ENCODE measurements at places on chromosomes 3 and 15.

DNA sequence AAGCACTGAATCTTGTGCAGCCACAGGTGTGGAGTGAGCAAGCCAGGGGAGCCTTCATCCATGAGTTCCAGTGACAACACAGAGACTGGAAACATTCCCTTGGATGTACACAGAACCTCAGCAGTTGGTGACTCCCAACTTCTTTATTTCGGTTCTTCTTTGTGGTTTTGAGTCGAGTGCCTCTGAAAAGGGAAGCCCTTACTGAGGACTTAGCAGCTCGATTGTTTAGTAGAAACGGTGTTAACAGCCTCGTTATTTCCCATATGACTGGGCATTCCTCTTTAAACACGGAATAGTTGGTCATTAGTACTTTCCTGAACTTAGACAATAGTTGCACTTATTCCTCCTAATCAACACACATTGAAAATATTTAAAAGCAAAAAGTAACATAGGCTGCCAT lies 7.7 kb downstream of the SLCO3A1 start:
- no peak for DNase-seq

DNA sequence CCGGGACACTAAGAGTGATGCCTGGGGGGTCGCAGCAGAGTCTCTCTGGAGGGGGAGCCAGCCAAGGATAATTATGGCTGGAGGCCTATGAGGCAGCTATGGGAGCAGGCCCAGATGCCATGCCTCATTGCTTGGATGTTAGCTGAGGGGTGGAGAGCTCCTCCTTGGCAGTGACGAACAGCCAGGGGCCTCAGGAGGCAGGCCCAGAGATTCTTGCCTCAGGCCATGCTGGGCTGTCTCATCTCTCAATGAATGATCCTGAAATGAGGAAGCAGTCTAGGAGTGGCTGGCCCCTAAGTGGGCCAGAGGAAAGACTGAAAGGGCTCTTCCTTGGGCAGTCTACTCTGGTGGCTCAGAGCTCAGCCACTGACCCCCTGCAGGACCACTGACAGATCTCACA lies 21.3 kb downstream of the KIF9 start:
- no peak for DNase-seq

GRCh38 chr15:100256970-100257650 lies 84.7 kb downstream of the ADAMTS17 start:
- no peak for DNase-seq

- DNase-seq, result no peak
Measured at GRCh38 chr3:174440253-174440701, 418.9 kb upstream of the NAALADL2 start.

DNA sequence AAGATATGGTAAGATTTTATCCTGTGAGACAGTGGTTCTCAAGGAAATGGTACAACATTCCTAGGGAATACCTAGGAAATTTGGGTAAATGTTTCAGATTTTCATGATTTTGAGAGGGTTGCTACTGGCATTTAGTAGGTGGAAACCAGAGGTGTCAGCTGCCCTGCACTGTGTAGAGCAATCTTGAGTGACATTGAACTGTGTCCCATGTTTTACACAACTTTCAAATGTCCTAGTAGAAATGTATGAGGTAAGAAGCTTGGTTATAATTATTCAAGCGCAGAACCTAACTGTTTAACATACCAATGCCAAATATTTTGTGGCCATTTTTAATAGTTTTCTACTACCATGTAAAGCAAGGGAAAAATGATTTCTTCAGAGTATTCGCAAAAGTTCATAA lies 120.4 kb downstream of the GADL1 start:
- DNase-seq, result no peak

GRCh38 chr3:130379274-130379673 lies 33.8 kb downstream of the COL6A5 start:
- DNase-seq, result no peak

DNA sequence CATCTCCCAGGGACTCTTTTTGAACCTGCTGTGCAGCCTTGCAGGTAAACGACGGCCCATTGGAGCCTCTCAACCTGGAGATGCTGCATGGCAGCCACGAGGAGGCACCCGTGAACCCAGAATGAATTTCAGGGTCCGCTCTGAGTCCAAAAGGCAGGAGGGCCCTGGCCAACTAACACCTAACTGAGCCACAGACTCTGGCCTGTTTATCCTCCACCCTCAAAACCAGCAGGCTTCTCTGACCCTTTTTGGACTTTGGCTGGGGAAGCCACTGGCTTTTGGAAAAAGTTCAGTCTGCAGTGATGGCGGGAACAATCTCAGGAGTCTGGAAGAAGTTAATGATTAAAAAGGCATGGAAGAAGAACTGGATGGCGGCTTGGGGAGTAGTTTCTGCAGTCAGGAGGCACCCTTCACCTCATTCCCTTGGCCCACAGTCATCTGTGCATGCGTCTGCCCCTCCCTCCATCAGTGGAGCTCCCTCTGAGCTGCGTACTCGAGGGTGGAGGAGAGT lies 4.1 kb downstream of the PXYLP1 start:
- no peak for DNase-seq

GRCh38 chr15:47407692-47408091 lies 309.6 kb upstream of the SEMA6D start:
- DNase-seq, result no peak

DNA sequence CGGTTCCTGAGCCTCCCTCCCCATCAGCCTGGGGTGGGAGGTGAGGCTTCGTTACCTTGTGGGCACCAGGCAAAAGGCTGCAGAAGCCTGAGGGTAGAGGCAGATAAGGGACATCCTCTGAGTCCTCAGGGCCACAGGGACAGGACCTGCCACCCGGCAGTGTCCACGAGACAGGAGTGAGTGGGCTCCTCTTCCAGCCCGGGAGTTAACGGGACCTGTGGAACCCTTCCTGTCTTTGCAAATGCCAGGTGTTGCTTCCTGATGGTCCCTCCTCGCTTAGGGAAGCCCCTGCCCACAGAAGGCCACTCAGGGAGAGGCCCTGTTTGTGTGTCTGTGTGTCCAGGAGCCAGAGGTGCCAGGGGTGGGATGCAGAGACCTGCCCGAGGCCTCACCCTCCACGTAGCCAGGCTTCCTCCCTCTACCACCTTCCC lies 111.1 kb upstream of the ALDH1A3 start:
- no peak for DNase-seq

DNA sequence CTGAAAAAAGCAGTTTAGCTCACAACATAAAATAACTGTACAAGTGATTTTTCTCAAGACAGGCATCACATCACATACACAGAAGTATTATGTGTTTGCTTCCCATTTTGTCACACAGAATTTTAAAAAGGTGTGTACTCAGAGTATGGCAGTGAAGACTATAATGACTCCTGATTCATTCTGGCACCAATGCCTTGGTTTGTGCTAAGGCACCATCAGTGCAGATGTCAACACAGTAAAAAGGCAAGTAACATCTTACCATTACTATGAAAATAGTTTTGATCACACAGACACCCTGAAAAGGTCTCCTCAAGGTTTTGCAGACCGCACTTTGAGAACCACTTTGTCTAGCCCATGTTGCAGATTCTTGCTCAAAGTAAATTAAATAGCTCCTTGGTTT lies 191.6 kb downstream of the KLHL25 start:
- DNase-seq, result no peak

DNA sequence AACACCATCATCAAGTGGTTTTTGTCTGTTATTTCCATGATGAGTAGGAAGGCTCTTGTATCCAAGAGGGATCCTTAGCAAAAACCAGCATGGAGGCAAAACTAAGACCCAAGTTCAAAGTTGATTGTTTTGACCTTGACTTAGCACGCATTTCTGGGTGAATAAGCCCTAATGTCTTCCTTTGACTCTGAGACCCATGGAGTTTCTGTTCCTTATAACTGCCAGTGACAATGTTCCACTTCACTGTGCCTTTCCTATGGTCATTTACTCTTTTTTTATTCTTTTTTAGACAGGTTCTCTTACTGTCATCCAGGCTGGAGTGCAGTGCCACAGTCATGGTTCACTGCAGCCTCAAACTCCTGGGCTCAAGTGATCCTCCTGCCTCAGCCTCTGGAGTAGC lies 118.2 kb upstream of the MRPL3 start:
- no peak for DNase-seq

GRCh38 chr3:43649365-43649968 lies 27.7 kb upstream of the ANO10 start:
- no peak for DNase-seq

GRCh38 chr15:90376789-90377188 lies 11.3 kb upstream of the IQGAP1 start:
- DNase-seq, result no peak

DNA sequence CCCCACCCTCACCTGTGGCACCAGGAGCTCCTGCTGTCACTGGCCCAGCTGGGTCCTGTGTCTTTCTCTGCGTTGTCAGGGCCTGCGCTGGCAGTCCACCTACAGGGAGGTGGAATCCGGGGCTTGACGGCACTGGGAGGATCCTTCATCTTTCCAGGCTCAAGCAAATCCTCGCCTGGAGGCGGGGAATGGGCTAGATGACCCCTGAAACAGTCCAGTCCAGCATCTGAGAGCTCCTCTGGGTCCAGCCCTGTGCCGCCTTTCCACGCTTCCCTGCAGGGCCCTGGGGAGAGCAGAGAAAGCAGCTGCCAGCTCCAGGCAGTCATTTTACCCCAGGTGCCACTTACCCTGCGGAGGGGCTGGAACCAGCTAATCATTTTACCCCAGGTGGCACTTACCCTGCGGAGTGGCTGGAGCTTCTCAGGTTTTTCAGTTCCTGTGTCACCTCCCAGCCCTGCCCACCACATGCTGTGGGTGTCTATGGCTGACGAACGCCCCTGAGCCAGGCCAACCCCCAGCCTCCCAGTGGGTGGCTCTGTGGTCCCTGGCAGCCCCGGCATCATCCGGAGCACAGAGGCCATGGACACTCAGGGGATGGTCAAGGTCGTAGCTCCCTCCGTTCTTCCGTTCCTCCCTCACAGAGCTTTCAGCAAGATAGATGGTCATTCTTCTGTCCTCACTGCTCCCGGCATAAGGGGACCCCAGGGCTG lies 17.9 kb upstream of the ADIPOQ start:
- DNase-seq, result no peak

DNA sequence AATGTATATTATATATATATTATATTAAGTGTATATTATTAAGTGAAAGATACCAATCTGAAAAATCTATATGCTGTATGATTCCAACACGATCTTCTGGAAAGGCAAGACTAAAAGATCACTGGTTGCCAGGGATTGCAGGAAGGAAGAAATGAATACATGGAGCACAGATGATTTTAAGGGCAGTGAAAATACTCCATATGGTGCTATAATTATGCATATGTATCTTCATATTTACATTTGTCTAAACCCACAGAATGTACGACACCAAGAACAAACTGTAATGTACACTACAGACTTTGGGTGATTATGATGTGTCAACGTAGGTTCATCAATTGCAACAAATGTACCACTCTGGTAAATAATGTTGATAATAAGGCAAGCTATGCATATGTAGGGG lies 194.7 kb upstream of the MME start:
- DNase-seq, result no peak

GRCh38 chr15:70712271-70712670 lies 51.1 kb downstream of the UACA start:
- DNase-seq, result no peak

- no peak for DNase-seq
Measured at GRCh38 chr15:57388464-57388863, 12.2 kb downstream of the CGNL1 start.

GRCh38 chr15:57018151-57018550 lies 99.7 kb downstream of the TCF12 start:
- DNase-seq, result no peak

DNA sequence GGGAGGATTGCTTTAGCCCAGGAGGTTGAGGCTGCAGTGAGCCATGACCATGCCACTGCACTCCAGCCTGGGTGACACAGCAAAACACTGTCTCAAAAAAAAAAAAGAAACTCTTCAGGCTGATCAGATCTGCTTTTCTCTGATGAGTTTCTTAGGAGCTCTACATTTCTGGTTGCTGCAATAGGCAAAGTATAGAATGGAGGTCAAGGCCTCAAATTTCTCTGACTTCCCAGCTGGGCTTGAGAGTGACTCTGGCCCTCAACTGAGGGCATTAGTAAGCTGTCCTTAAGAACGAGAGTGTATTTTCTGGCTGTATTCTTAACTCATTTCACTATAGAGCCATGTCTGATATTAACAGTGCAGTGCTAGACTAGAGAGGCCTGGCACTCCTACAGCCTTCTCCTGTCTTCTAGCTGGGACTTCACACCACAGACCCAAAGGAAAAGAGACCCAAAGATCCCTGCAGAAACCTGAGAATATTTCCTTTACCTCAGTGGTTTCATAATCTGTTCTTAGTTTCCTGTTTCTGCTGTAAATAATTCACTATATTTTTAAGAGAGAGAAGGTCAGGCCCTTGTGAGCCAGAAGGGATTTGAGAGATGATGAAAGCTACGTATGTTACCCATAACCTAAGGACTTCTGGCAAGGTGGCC lies 2.0 kb upstream of the NR1I2 start:
- DNase-seq, result no peak

GRCh38 chr3:57017459-57017845 lies 43.0 kb upstream of the SPATA12 start:
- DNase-seq, result peak; percentile 67

DNA sequence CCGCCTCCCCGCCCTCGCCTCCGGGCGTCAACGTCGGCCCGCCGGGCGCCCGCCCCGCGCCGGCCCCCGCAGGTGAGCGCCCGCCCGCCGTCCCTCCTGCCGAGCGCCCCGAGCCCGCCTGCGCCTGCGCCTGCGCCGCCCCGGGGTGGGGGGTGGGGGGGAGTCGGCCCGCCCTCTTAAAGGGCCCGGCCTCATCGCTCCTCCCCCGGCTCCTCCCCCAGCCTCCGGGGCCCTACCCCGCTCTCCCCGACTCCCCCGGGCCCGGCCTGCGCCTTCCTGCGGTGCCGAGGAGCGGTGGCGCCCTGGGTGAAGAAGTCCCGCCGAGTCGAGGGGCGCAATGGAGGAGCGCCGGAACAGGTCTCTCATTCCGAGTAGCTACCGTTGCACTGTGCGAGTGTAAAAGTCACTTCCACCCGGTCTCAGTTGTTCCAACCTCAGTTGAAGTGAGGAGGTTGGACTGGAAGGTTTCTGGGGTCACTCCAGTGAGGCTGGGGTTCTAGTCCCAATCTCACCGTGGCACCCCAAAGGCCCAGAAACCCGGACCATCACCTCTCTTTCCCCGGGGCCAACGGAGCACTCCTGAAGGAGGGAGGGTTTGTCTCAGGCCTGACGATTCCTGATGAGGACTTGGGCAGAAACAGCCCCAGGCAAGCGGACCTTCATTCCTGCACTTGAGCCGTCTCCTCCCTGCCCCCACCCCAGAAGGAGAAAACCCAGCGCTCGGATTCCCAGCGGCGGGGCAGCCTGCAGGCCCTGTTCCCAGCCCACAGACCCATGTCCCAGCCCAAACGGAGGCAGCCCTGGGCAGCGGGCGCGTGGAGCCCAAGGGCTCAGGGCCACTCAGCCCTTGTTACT lies 1.5 kb upstream of the TNK2 start:
- peak; percentile 78 for DNase-seq

GRCh38 chr3:89521328-89521727 lies 413.9 kb downstream of the EPHA3 start:
- no peak for DNase-seq

GRCh38 chr15:48423896-48424475 lies 92.8 kb downstream of the DUT start:
- no peak for DNase-seq

- no peak for DNase-seq
Measured at GRCh38 chr3:156175570-156175969, 55.2 kb downstream of the KCNAB1 start.
